ENCODE measurements at places on chromosomes 5 and 9. TPM values are rescaled to one million over a fixed set of nuclear protein-coding genes. Genes with fewer than 3 reads are reported as not detected.

DNA sequence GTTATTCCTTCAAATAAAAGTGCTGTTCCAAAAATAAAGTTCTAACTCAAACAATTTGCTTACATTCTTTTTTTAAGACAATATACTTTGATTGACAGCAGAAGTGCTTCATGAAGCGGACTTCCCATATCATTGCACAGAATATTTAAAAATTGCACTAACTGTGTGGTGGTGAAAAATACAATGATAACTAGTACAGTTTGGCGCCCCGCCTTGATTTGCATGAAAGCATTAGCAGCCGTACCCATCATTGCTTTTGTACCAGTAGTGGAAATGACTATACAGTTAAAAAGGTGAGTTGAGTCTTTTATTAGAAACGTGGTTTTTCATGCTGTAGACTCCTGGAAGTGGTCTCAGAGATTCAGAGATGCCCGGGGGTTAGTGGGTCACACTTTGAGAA, 69.5 kb upstream of the MAP3K1 start:
- DNase-seq = no peak

DNA sequence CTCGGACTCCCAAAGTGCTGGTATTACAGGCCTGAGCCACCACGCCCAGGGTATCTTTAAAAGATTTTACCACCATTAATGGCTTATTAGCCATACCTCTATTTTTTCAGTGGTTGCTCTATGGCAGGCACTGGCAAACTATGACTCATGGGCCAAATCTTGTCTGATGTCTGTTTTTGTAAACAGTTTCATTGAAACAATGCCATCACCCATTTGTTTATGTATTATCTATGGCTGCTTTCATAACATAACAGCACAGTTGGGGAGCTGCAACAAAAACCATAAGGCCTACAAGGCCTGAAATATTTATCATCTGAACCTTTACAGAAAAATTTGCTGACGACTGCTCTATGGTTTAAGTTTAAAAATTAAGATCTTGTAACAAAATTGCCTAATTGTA, 66.8 kb downstream of the SLC38A9 start:
- no peak for DNase-seq

DNA sequence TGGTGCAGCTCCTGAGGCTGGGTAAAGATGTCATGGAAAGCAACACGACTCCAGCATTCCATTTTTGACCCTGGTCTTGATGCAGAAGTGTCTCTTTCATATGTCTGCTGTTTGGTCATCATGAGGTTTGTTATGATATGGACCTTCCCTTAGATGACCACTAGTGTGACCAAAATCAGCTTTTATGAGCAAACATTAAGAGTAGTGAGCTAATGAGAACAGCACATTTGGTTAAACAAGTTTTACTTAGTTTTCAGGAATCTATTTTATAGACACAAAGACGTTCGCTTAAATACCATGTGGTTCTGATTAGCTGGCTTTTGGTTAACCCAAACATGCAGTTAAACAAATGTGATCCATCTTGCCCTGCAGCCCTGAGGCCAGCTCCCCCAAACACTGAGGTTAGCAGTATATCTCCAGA, 56.7 kb upstream of the ACTBL2 start:
- DNase-seq = no peak

DNA sequence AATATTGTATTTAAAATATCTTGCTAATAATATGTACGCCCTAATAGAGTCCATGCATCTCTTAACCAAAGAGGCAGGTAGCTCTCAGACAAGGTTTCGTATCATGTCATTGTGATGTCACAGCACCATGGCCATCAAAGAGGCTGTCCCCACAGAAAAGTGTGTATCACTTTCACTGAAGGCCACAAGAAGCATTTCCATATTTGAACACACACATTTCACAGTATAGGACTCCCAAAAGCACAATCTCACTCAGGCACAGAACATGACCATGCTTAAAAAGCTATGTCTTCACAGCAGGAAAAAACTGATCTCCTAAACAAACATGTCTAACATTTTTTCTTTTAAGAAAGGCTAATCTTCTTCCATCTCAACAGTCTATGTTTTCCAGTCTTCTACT, 133.8 kb downstream of the DENND1A start:
- DNase-seq = peak; percentile 31

GRCh38 chr5:170651604-170652277, 131.8 kb upstream of the GABRP start:
- no peak for DNase-seq

Gene WWC1
- total RNA-seq = 5.3 TPM

Gene SH3PXD2B
- total RNA-seq = 1.6 TPM

Gene GPR151
- total RNA-seq = not detected

All from GM12878 (cell line).